Thoracic aorta (tissue), 2 donors: ENCODE measurements at places on chromosomes 6 and 20. TPM values are rescaled to one million over a fixed set of nuclear protein-coding genes. Genes with fewer than 3 reads are reported as not detected.

STK35 gene
- total RNA-seq = 25.4 TPM

ALDH8A1 gene
- 0.42 TPM for total RNA-seq

HLA-DMB gene
- 13.5 TPM for total RNA-seq

DNA sequence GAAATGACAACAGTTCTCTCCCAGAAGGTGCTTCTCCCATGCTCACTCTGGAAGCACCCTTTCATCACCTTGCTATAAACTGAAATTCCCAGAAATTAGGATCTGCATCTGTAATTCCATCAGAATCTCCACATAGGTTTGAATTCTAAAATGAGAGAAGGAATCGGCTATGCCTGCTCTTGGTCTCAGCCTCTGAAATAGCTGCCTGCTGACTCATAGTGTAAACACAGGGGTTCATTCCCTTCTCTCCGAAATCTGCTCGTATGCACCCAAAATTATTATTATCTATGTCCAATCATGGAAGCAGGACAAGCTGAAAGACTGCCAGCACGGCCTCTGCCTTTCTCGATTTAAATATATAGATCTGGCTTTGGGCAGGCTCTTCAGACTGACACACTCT lies 74.6 kb upstream of the TAB2 start:
- H3K36me3 ChIP-seq = no peaks in the 10 kb centered on the region
- H3K4me1 ChIP-seq = peaks cover 5% of the 10 kb centered on the region
- no peak overlapping the region for H3K4me3 ChIP-seq
- DNase-seq = no peak
- no peaks in the 10 kb centered on the region for H3K27me3 ChIP-seq
- H3K27ac ChIP-seq = no peak overlapping the region
